Calu3 (cell line): ENCODE measurements at places on chromosomes 2 and 18. TPM values are rescaled to one million over a fixed set of nuclear protein-coding genes. Genes with fewer than 3 reads are reported as not detected.

SLC5A7 gene
- total RNA-seq, result not detected in 2 replicates

ALK gene
- not detected in 2 replicates for total RNA-seq

NGEF gene
- 1.3 and 1.7 TPM in 2 replicates for total RNA-seq

DNA sequence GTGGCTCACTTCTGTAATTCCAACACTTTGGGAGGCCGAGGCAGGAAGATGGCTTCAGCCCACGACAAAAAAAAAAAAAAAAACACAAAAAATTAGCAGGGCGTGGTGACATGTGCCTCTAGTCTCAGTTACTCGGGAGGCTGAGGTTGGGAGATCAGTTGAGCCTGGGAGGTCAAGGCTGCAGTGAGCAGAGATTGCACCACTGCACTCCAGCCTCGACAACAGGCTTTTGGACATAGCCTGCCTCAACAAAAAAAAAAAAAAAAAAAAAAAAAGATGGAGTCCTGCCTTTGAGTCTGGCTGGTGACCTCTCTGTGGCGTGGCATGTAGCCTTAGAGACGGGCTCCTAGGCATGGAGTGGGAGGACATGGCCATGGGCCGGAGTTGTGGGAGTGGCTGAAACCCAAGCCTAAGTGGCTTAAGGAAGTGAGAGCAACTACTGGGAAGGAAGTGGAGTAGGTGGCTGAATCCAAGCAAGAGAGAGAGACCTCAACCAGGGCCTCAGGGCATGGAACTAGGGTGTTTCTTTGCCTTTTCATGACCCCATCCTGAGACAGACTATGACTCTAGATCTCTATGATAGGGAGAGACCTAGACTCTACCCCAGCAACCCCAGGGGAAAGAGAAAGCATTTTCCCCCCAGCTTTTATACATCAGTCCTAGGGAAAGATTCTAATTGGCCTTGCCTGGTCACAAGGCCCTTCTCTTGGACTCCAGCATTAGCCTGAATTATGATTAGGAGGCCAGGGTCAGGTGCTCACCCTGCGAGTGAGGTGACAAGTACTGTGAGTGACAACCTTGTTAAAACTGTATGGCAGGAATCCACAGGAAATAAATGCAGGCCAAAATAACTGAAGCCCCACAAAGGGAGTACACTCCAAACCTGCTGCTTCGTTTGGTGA lies 34.2 kb downstream of the NPAS2 start:
- no peak for DNase-seq

- no peak for DNase-seq
Measured at GRCh38 chr2:124480958-124481357, 455.9 kb downstream of the CNTNAP5 start.

SPHKAP gene
- not detected in 2 replicates for total RNA-seq

TEX44 gene
- not detected in 2 replicates for total RNA-seq

GREB1 gene
- total RNA-seq, result 0.54 and 0.90 TPM in 2 replicates

- no peak for DNase-seq
Measured at GRCh38 chr2:18598848-18599484, 9.6 kb upstream of the NT5C1B start.

DNA sequence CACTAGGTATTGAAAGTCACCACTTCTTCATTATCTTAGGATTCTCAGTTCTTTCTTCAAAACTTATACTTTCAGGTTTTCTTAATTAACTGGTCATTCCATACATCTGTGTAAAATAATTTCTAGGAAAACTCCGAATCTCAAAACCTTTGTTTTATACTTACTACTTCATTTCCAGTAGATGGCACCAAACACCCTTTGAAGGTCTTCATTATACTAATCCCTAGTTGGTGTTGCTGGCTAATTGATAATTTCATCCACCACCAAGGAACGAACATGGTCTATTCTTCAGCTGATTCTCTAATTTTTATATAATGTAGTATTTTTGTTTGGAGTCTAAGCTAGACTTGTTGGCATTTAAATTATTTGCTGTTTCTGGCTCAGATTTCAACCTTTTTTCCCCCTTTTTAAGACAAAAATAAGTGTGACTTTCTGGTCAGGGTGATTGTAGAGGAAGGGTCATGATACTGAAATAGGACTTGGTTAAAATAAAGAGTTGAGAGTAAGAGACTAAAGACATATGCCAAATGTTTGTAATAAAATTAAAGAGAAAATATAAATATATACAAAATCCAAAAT lies 2.8 kb upstream of the MXD1 start:
- no peak for DNase-seq
